ENCODE measurements at places on chromosomes 13 and 19.

GRCh38 chr13:111345682-111346081 lies 25.2 kb downstream of the TEX29 start:
- no peak for DNase-seq

DNA sequence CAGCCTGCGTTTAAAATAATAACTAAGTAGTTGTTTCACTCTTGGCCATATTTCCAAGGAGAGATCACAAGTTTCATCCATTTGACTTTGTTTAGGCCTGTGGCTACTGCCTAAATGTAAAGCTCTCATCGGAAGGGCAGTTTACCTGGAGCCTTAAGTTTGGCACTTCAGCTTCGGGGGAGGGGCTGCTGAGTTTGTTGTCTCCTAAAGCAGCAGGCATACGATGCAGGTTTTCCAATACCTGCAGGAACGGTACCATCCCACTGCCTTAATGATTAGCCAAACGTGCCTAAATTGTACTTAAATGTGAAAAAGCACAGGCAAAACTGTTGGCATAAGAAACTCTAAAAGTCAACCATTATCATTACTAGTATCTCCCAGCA lies 63.1 kb downstream of the CRYL1 start:
- DNase-seq = no peak

DNA sequence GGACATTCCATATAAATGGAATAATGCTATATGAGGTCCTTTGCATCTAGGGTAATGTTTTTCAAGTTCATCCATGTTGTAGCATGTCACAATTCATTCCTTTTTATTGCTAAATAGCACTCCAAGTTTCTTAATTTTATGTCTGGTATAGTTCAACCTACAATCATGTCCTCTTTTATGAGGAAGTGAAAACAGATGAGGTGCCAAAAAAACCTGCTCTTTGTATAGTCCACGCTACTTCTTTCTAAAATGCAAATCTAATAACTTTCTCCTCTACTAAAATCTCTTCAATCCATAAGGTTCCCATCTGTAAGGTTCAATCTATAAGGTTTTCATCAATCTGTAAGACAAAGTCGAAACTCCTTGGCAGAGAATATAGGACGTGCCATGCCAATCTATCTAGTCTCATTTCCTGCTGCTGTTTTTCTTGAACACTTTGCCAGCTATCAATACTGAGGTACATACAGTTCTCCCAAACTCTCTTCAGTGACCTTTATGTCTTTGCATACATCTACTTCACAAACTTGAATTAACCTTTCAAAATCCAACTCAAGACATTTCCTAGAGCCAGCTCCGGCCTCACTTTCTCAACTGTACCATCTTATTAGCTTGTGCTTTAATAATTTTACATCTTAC lies 33.7 kb downstream of the INTS6 start:
- no peak for DNase-seq

- DNase-seq = peak; percentile 88
Observed at GRCh38 chr13:48492470-48493065, 40.3 kb downstream of the RCBTB2 start.

GRCh38 chr13:20738616-20739015 lies 35.1 kb downstream of the IL17D start:
- DNase-seq = no peak

DNA sequence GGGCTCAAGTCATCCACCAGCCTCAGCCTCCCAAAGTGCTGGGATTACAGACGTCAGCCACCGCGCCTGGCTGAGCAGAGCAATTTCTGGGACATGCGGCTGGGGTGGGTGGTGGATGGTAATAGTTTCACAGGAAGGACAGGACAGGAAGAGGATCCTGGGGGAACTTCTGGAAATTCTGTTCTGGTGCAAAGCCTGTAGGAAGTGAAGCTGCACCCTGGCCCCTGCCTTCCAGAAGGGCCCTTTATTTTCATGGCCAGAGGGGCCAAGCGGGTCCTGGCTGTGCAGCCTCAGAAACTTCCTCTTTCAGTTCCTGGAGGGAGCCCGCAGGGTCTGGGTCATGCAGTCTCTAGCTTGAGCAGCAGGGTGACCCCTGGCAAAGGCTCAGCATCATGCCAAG lies 15.7 kb downstream of the FEM1A start:
- DNase-seq = peak; percentile 74

DNA sequence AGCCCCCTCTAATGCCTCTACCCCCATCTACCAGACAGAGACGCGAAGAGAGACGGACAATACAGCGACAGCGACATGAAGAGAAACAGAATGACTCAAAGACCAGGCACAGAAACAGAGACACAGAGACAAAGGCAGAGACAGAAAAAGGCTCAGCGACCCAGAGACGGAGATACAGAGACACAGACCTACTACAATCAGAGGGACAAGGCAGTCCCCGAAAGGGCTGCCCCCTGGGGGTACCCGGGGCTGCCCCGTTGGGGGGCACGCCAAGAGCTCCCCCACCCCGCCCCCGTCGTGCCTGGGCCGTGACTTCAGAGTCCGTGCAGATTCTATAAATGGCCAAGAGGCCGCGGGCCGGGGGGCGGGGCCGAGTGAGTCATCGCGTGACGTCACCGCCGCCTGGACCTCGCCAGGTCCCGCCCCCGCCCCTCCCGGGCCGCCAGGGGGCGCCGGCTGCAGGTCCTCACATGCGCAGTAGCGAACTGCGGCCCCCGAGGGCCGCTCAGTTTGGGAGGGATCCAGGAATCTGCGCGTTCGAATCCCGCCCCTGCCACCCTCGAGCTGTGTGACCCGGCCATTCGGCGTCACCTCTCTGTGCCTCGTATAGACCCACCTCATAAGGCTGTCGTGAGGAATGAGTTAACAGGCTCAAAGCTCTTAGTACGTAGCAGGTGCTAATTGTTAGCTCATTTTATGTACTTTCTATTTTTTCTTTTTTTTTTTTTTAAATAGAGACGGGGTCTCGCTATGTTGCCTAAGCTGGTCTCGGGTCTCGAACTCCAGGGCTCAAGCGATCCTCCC lies 2.7 kb upstream of the CNN1 start:
- peak; percentile 97 for DNase-seq

GRCh38 chr19:12294249-12295158 lies at the start of gene ZNF44:
TSS of gene ZNF44 (minus strand) at chr19:12294883. CDS start at chr19:12294694, 189 bp downstream.
- peak; percentile 99 for DNase-seq

DNA sequence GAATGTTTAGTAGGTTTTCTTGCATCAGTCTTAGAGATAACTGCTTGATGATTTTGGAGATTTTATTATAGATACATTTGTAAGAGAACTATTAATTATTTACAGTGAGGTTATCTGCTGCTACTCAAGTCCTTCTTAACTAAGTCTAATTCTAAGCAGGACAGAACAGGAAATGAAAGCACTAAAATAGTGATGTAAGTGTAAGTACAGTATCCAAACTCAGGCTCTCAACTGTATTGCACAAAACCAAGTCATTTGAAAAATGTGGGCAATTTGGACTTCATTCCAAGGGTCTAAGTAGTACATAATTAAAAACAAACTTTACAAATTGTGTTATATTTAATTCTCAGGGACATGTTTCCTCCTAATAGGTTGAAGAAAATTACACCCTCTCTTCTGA lies 417.1 kb downstream of the ITGBL1 start:
- no peak for DNase-seq

DNA sequence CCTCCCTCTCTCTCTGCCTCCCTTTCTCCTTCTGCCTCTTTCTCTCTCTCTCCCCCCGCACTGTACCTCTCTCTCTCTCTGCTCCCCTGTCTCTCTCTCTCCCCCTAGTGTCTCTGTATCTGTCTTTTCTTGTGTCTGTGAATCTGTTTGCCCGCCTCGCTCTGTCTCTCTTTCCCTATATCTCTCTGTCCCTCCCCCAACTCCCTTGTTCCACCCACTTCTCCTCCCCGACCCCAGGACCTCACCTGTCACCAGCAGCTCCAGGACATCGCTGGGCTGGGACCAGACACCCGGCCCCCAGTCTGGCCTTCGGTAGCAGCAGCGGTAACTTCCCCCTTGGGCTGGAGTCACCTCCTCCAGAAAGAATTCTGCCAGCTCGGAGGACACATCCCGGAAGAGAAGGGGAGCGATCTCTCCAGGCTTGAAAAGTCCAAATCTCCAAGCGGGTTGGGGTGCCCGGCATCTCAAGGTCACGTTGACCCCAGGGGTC lies 3.9 kb downstream of the OSCAR start:
- peak; percentile 68 for DNase-seq

DNA sequence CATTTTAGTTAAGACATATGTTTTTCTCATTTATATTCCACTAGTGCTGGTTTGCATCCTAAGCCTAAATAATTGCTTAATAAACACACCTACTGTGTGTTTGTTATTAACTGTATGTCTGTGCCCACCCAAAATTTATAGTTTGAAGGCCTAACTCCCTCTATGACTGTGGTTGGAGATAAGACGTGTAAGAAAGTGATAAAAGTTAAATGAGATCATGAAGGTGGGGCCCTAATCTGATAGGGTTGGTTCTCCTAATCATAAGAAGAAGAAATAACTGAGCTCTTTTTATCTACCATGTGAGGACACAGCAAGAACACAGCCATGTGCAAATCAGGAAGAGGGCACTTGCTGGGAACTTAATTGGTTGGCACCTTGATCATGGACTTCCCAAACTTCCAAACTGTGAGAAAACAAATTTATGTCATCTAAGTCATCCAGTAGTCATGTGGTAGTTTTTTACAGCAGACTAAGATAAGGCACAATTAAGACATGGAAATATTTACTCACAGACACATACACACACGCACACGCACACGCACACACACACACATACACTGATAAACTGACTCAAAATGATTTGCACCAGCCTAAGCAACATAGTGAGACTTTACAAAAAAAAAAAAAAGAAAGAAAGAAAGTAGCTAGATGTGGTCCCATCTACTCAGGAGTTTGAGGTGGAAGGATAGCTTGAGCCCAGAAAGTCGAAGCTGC lies 662.1 kb downstream of the PCDH9 start:
- DNase-seq = no peak

GRCh38 chr19:30431591-30431990 lies 59.4 kb downstream of the ZNF536 start:
- no peak for DNase-seq

DNA sequence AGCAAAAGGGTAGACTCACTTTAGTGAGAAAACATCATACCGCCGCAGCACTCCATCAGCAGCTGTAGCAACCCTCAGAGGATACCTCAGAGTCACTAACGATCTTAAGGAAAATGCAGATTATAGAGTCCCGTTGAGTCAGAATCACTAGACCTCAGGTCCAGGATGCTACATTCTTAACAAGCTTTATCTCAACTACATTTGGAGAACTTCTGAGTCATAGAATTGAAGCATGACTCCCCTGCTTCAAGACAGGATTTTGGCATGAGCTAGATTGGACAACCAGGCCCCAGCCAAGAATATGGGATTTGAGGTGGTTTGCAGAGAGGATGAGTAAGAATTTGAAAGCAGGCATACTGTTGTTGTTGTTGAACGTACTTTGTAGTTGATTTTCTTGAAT lies 118.9 kb upstream of the UBL3 start:
- DNase-seq = no peak

DNA sequence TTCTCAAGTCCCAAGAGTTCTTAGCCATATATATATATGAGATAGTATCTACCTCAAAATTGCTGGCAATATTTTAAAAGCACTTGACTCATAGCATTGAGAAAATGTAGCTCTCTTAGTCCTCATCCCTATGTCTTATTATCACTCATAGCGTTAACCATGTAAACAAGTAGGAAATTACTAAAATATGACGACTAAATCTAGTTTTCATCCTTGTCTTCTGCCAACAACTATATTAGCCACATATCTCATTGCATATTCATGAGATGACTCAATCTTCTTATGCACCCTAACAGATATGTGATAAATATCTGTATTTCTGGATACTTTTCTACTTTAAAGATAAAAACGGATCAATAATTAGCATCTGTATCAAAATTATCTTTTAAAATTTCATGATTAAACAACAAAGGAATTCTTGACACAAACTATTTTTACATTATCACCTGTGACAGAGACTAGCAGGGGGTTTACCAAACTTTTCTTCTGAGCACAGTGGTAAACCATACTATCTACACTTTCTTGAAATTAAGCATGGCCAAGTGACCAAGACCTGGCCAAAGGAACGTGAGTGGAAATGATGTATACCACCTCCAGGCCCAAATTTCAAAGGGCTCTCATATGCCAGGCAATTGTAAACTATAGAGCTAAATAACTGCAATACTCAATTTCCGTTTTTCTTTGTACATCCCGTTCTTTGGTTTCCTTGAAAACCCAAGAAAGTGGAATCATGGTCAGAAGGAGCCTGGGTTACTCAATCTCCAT lies 45.7 kb downstream of the ZC3H13 start:
- no peak for DNase-seq

DNA sequence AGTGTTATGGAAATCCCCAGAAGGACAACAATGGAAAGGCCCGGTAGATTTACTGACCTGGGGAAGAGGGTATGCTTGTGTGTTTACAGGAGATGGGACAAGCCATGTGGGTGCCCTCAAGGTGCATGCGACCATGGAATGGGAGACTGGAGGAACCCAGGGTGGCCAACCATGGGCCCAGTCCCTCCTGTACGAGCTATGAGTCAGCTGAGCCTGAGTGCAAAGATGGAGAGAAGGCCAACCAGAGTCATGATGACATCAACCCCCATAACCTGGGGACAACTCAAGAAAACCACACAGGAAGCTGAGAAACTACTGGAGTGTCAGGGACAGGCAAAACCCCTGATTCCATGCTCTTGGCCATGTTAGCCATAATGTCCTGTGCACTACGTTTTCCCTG lies 7.8 kb downstream of the ZNF350 start:
- DNase-seq = no peak

All from sigmoid colon (tissue), 7 donors.